ENCODE measurements at places on chromosomes 11 and 22.

GRCh38 chr22:21857481-21857914 is 9.9 kb downstream of the MAPK1 start:
- no peak for DNase-seq
- H3K27me3 ChIP-seq: no peaks in the 10 kb centered on the region
- H3K27ac ChIP-seq: peak overlapping the region; percentile 42
- peaks cover 94% of the 10 kb centered on the region for H3K4me1 ChIP-seq
- peak overlapping the region; percentile 59 for H3K4me3 ChIP-seq

- no peak overlapping the region for H3K4me3 ChIP-seq
- peak overlapping the region; percentile 14 for H3K27ac ChIP-seq
- DNase-seq: no peak
These were observed 175.2 kb downstream of the DBX1 start for GRCh38 chr11:19985111-19985510.

- H3K4me3 ChIP-seq: no peak overlapping the region
- H3K4me1 ChIP-seq: no peaks in the 10 kb centered on the region
- H3K27ac ChIP-seq: no peak overlapping the region
- no peak for DNase-seq
- no peaks in the 10 kb centered on the region for H3K36me3 ChIP-seq
These were observed 21.5 kb downstream of the ELMOD1 start for GRCh38 chr11:107612445-107612844.

DNA sequence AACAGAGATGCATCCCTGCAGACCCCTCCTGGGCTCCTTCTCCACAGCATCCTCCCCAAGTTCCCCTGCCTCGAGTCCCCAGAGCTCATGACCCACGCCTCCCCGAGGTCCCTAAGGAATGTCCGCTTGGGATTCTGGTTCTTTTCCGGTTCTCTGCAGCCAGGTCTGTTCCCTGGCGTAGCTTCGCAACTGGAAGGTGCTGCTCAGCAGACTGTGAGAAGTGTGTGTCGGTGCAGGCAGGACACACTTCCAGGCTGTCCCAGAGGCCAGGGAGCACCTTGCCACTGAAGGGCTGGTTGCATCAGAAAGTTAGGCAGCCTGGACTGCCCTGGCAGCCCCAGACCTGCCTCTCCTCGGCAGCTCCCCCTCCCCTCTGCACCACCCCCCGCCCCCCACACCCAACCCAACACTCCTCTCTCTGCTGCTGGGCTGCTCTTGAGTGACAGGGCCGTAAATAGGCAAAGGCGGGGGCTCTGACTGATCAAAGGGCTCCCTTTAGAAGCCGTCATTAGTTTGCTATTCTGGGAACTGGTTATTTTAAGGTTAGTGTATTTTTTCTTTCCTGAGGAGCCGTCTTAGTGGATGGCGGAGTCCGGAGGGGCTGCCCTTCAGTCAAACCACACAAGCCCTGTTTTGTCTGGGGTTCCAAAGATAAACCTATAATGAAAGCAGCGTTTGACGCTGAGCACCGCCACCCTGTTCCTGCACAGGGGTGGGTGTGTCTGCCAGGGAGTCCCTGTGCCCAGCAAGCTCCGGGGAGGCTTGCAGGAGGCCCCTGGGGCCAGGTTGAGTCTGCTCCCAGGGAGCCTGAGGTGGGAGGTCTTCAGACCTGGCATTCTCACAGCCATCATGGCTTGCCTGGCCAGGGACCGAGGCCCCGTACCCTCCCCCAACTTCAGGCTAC is 88.6 kb upstream of the KCNQ1OT1 start:
- no peak overlapping the region for H3K27ac ChIP-seq
- peaks cover 8% of the 10 kb centered on the region for H3K27me3 ChIP-seq
- DNase-seq: no peak
- peaks cover 6% of the 10 kb centered on the region for H3K4me1 ChIP-seq
- peaks cover 5% of the 10 kb centered on the region for H3K36me3 ChIP-seq
- no peak overlapping the region for H3K4me3 ChIP-seq

DNA sequence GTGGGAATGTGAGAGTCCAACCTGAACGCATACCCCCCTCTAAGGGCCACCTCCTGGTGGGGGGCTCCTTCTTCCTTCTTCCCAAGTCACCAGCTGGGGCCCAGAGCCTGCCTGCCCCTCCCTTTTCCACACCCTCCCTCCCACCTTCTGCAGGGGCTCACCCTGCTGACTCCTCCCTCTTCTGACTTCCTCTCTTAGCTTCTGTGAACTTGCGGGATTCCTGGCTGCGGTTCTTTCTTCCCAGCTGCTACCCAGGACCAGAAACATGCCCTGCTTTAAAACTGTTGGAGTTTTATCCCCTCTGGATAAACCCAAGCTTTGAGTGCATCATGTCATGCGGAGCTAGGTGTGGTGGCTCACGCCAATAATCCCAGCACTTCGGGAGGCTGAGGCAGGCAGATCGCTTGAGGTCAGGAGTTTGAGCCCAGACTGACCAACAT is 10.2 kb downstream of the LRRC74B start:
- H3K27ac ChIP-seq: no peak overlapping the region
- DNase-seq: no peak
- no peaks in the 10 kb centered on the region for H3K36me3 ChIP-seq
- peaks cover 18% of the 10 kb centered on the region for H3K4me1 ChIP-seq
- H3K4me3 ChIP-seq: no peak overlapping the region

DNA sequence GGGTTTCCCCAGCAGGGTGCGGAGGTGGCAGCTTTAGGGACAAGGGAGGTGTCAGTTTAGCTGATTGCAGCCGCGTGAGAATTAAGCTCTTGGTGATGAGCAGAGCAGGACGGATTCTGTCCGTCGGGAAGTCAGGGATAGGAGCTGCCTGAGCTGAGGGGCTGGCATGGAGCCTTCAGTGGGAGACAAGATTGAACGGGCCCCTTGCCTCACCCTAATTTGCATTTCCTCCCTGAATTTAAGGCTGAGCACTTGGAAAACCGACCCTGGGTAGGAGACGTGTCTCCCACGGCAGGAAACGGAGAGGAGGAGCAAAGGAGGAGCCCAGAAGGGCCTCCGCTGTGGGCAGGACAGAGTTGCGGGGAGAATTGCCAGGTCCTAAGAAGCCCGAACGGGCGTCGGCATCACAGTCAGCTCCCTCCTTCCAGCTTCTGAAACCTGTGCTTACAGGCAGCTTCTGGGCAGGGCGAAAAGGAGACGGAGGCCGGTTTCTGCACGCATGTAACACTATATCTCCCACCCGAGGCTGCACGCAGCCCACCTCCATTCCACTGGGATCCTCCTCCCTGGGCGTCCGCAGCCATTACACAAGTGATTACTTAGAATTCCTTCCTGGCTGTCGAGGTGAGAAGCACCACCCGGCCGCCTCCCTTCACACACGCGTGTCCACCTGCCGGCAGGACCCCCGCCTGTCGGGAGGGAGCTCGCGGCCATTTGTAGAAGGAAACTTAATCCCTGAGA is 345.8 kb downstream of the BRD1 start:
- DNase-seq: no peak
- no peaks in the 10 kb centered on the region for H3K4me1 ChIP-seq
- H3K27me3 ChIP-seq: peaks cover 24% of the 10 kb centered on the region
- peaks cover 3% of the 10 kb centered on the region for H3K36me3 ChIP-seq

DNA sequence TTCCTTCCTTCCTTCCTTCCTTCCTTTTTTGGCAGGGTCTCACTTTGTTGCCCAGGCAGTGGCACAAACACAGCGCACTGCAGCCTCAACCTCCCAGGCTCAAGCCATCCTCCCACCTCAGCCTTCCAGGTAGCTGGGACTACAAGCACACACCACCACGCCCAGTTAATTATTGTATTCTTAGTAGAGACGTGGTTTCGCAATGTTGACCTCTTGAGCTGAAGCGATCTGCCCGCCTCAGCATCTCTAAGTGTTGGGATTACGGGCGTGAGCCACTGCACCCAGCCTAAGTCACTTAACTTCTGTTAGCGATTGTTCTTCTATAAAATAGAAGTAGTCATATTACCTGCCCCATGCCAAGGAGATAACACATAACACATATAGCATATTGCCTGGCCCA is 2.8 kb upstream of the SYTL2 start:
- no peak for DNase-seq
- H3K27me3 ChIP-seq: peaks cover 12% of the 10 kb centered on the region
- no peaks in the 10 kb centered on the region for H3K36me3 ChIP-seq
- H3K27ac ChIP-seq: no peak overlapping the region

DNA sequence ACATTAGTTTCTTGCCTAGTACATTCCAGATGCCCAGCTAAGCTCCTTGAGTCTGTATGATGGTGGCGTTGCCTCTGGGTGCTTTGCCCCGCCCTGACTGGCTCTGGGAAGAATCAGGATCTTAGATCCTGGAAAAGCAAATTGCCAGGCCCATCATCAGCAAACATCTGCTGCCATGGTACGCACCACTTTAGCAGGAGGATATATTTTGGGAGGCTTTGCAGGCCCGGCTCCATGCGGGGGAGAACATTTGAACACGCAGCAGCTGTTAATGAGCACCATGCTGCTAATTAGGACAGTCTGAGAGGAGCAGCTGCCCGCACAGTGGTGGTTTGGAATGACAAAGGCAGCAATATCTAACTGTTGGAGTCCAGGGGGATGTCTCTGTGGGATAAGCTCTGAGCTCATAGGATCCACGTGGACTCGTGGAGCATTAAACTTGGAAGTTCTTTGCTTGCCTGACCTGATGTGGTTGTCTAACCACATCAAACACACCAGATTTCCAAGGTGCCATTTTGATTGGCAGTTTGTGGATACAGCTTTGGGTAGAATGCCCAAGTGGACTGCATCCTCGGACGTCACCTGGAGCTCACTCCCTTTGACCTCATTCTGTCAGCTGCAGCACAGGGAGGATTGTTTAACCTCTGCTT is 217.0 kb upstream of the ZBED5 start:
- H3K4me1 ChIP-seq: no peaks in the 10 kb centered on the region
- no peaks in the 10 kb centered on the region for H3K36me3 ChIP-seq
- peaks cover 23% of the 10 kb centered on the region for H3K27me3 ChIP-seq
- no peak for DNase-seq

GRCh38 chr22:27533105-27533745 is 268.3 kb downstream of the MN1 start:
- no peak overlapping the region for H3K27ac ChIP-seq
- H3K36me3 ChIP-seq: no peaks in the 10 kb centered on the region
- H3K4me1 ChIP-seq: peaks cover 6% of the 10 kb centered on the region
- H3K4me3 ChIP-seq: no peak overlapping the region
- H3K27me3 ChIP-seq: peaks cover 5% of the 10 kb centered on the region

- H3K27me3 ChIP-seq: peaks cover 9% of the 10 kb centered on the region
- no peak for DNase-seq
- no peak overlapping the region for H3K4me3 ChIP-seq
- peaks cover 10% of the 10 kb centered on the region for H3K4me1 ChIP-seq
- no peaks in the 10 kb centered on the region for H3K36me3 ChIP-seq
These were observed 24.6 kb downstream of the LRFN4 start for GRCh38 chr11:66881451-66881835.

DNA sequence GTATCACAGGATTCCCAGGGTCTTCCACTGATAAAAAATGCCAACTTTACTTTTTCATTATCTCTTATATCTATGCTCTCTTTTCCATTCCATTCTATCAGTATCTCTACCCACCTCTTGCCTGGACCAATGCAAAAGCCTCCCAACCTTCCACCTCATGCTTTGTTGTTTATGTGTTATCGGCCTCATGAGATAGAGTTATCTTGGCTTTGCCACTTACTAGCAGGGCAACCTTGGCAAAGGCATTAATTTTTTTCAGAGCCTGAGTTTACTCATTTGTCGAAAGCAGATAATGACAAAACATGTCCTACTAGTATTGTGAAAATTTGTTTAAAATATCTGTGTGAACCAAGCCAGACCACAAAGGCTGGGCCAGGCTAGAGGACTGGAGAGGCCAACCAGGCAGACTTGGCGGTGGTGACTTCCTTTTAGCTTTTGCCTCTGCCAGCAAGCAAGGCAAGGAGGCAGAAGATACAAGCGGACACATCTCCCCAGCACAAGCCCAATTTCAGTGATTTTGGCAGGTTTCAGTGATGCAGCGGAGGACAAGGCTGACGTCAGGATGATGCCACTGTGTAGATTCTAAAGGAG is 106.9 kb downstream of the ADAMTS15 start:
- no peak overlapping the region for H3K27ac ChIP-seq
- no peaks in the 10 kb centered on the region for H3K4me1 ChIP-seq
- no peak overlapping the region for H3K4me3 ChIP-seq
- H3K36me3 ChIP-seq: no peaks in the 10 kb centered on the region

DNA sequence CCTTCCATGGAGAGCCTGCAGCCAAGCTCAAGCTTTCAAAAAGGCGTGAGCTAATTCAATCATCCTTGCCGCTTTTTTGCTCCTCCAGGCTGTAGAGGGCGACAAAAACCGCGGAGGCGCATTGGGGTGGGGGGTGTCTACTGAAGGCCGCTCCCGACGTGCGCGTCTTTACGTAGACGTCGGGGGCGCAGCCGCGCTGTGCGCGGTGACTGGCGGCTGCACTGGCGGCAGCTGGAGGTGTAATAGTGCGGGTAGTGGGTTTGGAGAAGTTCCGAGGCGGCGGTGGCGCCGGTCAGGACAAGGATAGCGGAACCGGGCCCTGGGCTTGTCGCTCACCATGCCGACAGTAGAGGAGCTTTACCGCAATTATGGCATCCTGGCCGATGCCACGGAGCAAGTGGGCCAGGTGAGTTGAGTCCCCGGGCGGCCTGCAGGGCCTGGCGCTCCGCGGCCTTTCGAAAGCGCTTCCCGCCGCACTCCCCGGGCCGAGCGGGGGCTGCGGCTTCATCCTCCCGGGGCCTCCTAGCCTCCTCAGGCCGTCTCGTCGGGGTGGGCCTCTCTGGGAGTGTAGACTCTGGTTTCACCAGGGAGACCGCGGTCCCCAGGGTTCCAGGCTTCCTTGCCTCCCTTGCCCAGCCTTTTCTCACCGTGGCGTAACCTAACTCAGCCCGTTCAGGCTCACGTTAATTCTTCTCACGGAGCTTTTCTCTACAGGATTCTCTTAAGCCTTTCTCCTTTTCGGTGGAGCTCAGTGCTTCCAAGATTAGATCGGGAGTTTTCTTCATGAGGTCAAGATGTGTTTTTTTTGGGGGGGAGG is at the start of gene API5:
TSS of gene API5 (plus strand) at position 206 of the 817 bp plus-strand sequence. CDS start at position 338, 132 bp downstream.
- H3K36me3 ChIP-seq: peaks cover 4% of the 10 kb centered on the region
- peak; percentile 90 for DNase-seq
- peaks cover 12% of the 10 kb centered on the region for H3K4me1 ChIP-seq

DNA sequence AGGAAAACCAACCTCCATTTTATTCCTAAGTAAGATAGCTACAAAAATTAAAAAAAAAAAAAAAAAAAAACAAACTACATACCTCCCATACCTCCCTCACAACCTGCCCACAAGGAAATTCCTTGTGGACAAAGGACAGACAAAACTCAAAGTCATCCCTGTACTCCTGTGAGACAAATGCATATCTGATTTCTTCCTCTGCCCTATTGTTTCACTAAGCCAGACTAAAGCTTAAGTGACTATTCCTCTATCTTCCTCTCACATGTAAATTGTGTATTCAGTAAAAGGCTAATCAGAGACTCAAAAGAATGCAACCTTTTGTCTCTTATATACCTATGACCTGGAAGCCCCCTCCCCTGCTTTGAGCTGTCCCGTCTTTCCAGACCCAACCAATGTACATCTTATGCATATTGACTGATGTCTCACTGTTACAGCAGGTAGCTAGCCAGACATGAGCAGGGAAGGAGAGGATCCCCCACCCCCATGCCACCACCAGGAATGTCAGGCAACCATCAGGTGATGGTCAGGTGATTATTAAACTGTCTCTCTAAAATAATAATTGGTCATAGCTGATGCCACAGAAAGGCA is 289.4 kb downstream of the SBF2 start:
- no peak overlapping the region for H3K27ac ChIP-seq
- no peak overlapping the region for H3K4me3 ChIP-seq
- H3K27me3 ChIP-seq: no peaks in the 10 kb centered on the region
- H3K4me1 ChIP-seq: no peaks in the 10 kb centered on the region
- DNase-seq: no peak

GRCh38 chr11:72965672-72966071 is 151.5 kb downstream of the ATG16L2 start:
- no peak for DNase-seq
- peak overlapping the region; percentile 60 for H3K27ac ChIP-seq
- H3K4me1 ChIP-seq: peaks cover 32% of the 10 kb centered on the region
- H3K36me3 ChIP-seq: peaks cover 63% of the 10 kb centered on the region
- H3K4me3 ChIP-seq: no peak overlapping the region

Measured in stimulated activated naive B cell treated with anti-CD40 and anti-IgM and Interleukin-4, amounts not matched to agents 10 μg/mL and 1 μg/mL and 100 μg/mL, for 72 hours (primary cell).